Activated T-cell treated with anti-CD3 and anti-CD28 coated beads, Interleukin-2, amount 50 U/mL, for 72 hours (primary cell): ENCODE measurements at places on chromosomes 4 and X. TPM values are rescaled to one million over a fixed set of nuclear protein-coding genes. Genes with fewer than 3 reads are reported as not detected.

DNA sequence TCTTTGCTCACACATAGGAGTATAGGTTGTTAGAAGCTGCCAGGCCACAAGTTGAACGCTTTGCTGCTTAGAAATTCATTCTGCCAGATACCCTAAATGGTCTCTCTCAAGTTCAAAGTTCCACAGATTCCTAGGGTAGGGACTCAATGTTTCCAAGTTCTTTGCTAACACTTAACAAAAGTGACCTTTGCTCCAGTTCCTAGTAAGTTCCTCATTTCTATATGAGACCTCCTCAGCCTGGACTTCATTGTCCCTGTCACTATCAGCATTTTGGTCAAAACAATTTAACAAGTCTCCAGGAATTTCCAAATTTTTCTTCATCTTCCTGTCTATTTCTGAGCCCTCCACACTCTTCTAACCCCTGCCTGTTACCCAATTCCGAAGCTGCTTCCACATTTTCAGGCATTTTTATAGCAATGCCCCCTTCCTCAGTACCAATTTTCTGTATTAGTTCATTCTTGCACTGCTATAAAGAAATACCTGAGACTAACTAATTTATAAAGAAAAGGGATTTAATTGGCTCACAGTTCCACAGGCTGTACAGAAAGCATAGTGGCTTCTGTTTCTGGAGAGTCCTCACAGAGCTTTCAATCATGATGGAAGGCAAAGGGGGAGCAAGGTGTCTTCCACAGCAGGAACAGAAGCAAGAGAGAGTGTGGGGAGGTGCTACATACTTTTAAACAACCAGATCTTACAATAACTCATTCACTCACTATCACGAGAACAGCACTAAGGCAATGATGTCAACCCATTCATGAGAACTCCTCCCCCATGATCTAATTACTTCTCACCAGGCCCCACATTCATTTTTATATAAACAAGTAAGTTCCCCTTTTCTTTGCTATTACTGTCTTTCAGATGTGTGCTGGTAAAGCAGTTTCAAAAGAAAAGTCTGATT is 11.5 kb upstream of the TLR1 start:
- no peak for DNase-seq
- no peak overlapping the region for H3K4me3 ChIP-seq
- no peaks in the 10 kb centered on the region for H3K27me3 ChIP-seq
- H3K4me1 ChIP-seq, result peaks cover 26% of the 10 kb centered on the region
- peak overlapping the region; percentile 64 for H3K27ac ChIP-seq

DNA sequence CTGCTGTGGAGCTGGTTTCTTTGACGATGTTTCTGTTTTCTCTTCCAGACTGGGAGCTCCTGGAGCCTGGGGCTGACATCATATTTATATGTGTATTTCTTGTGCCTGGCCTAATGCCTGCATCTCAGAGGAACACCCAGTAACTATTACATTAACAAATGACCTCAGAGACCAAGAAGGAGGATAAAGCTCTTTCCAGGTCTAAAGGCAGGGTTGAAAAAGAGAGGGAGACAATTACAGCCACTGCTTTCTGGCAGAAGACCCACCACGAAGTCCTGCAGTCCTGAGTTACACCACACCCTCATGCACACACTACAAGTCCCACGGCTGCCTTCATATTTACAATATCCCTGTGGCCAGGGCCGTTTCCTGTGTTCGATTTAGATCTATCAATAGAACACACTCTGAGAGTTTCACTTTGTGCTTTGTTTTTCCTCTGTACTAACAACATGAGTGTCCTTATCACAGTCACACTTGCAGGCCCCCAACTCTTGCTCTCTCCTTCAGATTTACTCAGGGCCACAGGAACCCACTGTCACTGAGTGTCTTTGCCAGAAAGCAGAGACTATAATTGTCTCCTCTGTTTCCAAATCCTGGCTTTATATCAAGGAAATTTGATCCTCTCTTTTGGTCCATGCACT is 535.5 kb downstream of the MID1IP1 start:
- peak overlapping the region; percentile 95 for H3K27ac ChIP-seq
- H3K27me3 ChIP-seq, result no peaks in the 10 kb centered on the region
- H3K36me3 ChIP-seq, result peaks cover 1% of the 10 kb centered on the region

- H3K27me3 ChIP-seq, result no peaks in the 10 kb centered on the region
- no peak overlapping the region for H3K27ac ChIP-seq
- no peaks in the 10 kb centered on the region for H3K4me1 ChIP-seq
- no peaks in the 10 kb centered on the region for H3K36me3 ChIP-seq
Observed at GRCh38 chr4:144801731-144802130, 155.8 kb downstream of the HHIP start.

DNA sequence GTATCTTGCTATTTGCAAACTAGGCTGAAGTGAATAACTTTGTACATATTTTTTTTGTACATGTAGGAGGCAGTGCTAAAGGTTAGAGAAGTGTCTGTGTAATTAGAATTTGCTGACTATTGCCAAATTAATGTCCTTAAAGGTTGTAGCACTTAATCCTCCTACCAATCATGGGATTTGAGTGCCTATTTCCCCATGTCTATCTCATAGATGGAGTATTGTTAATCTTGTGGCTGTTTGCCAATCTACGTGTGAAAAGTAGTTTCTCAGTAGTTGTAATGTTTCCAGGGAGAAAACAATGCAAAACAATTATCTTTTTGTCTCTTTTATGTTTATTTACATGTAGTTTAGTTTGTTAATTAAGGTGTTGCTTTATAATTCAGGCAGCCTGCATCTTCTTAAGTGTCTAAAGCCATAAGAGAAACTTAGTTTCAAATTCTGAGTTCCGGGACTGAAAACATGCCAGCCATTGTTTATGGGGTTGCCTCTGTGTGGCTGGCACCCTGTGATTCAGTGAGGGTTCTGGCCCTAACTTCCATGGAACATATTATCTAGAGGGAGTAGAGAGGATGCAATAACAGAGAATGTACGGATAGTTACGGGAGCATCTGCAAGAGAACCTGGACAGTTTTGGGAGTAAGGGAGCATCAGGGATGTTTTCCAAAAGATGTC is 142.4 kb downstream of the KLHL8 start:
- H3K36me3 ChIP-seq, result peaks cover 1% of the 10 kb centered on the region
- no peak overlapping the region for H3K27ac ChIP-seq
- H3K4me3 ChIP-seq, result no peak overlapping the region
- peaks cover 67% of the 10 kb centered on the region for H3K4me1 ChIP-seq

DNA sequence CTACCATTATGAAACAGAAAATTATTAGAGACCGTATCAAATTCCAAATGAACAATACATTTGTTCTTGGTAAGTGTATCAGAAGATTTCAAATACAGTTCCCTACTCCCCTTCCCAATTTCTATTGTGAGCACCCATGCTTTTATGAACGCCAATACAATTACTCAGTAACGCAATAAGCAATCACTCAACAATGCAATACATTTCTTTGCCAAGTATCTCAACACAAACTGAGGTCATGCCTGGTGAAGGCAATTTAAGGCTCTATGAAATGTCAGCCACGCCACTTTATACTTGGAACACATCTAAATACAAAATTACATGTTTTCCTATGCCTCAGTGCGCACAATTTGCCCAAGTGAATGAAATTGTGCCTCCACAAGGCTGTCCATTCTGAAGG is 712 bp downstream of the PNPLA4 start:
- DNase-seq, result no peak
- H3K4me1 ChIP-seq, result peaks cover 28% of the 10 kb centered on the region
- H3K4me3 ChIP-seq, result peak overlapping the region; percentile 91

DNA sequence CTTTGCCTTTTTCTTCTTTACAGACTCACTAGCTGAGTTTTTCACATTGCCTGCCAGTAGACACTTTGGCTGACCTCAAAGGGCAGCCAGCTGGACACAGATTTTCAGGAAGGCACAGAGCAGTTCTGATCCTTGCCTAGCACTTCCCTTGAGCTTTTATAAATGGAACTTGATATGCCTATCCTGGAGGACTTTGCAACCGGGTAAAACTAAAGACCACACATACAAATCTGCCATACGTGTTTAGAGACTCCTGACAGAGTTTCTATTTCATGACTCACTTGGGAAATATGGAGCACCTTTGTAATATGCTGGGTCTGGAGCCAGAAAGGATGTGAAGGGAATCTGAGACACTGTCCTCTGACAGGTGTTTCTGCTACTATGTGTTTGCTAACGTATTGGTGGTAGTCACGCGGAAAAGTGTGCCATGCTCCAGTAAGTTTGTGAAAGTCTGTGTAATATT is 56.7 kb upstream of the RASSF6 start:
- no peaks in the 10 kb centered on the region for H3K4me1 ChIP-seq
- no peak overlapping the region for H3K4me3 ChIP-seq
- no peak for DNase-seq
- no peaks in the 10 kb centered on the region for H3K27me3 ChIP-seq
- H3K27ac ChIP-seq, result no peak overlapping the region

Gene FRMD7
- total RNA-seq, result not detected

DNA sequence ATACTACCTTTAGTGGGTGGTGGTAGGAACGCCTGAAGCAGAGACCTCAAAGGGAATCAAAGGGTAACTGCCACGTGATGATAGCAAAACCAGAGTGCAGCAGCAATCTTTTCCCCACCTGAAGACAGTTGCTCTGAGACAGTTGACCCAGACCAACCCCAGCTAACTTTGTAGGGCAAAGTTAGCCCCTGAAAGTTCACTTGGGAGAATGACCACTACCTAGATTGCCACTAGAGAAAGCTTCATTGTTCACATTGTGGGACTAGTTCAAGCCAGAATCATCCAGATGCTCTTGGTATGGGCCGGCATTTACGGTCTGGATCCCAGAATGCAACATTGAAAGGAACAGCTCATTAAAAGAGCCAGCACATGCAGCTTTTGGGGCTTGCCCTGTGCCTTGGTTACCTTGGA is 4.1 kb downstream of the SEPTIN6 start:
- no peaks in the 10 kb centered on the region for H3K27me3 ChIP-seq
- peaks cover 63% of the 10 kb centered on the region for H3K4me1 ChIP-seq
- peak; percentile 64 for DNase-seq
- peak overlapping the region; percentile 88 for H3K4me3 ChIP-seq
- peaks cover 18% of the 10 kb centered on the region for H3K36me3 ChIP-seq

Gene UGT2B10
- total RNA-seq, result not detected

Gene NMU
- 0.82 TPM for total RNA-seq

DNA sequence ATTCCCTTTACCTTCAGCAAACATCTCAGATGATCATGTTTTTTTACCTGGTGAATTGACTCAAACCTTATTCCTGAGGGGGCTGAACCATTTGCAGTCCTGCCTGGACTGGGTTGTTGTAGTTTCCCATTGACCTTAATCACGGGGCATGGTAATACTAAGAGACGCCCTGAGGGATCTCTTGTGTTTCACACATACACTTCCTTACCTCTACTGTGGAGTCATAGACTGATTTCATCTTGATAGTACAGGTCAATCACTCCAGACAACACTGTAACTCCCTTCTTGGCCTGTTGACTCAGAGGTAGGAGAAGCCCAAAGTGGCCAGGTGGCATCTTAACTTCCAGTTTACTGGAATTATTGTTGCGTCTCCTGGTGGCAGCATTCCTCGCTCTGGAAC is 1064.0 kb upstream of the PCDH10 start:
- no peaks in the 10 kb centered on the region for H3K4me1 ChIP-seq
- no peak overlapping the region for H3K27ac ChIP-seq
- no peaks in the 10 kb centered on the region for H3K36me3 ChIP-seq
- no peak for DNase-seq
- no peaks in the 10 kb centered on the region for H3K27me3 ChIP-seq

- peaks cover 13% of the 10 kb centered on the region for H3K4me1 ChIP-seq
- no peak for DNase-seq
- H3K27me3 ChIP-seq, result peaks cover 30% of the 10 kb centered on the region
- no peak overlapping the region for H3K4me3 ChIP-seq
- no peak overlapping the region for H3K27ac ChIP-seq
- H3K36me3 ChIP-seq, result no peaks in the 10 kb centered on the region
Observed at GRCh38 chr4:133143775-133144430, 5.2 kb upstream of the PCDH10 start.

Gene RRH
- not detected for total RNA-seq

Gene IDUA
- total RNA-seq, result 13.9 TPM

DNA sequence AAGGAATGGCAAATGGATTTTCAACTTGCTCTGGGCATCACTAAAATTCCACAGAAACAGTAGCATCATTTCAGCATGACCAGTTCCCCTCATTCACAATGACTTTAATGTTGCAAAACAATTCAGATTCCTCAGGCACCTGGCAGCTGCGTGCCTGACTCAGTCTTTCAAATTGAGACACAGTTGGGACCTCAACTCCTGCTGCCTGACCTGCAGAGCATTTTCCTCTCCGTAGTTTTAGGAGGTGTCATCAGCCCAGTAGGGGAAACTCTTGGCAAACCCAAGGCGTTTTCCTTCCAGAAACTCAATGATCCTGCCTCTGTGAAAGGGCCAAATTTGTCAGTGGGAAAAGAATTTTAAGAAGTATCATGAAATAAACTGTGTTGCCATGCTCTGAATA is 388.9 kb downstream of the SPRY1 start:
- H3K27me3 ChIP-seq, result no peaks in the 10 kb centered on the region
- H3K4me3 ChIP-seq, result no peak overlapping the region
- H3K27ac ChIP-seq, result no peak overlapping the region
- H3K36me3 ChIP-seq, result no peaks in the 10 kb centered on the region
